ENCODE measurements at places on chromosomes 3 and 15.

DNA sequence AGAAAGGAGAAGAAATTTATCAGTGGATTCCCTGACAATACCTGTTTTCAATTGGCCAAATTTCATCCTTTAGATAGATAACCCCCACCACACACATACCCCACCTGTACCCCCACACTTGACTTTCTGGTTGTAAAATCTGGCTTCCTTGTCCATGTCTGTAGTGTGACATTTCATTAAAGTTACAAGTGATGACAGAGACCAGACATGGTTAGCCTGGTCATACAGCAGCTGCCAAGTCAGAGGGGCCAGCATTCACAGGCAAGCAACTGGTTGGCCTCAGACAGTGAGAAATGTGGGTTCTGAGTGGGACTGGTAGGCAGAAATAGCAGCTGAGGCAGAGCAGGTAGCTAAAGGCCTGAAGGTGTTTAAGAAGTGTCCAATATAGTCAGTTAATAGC is 238.6 kb upstream of the SOX14 start:
- no peak for DNase-seq

DNA sequence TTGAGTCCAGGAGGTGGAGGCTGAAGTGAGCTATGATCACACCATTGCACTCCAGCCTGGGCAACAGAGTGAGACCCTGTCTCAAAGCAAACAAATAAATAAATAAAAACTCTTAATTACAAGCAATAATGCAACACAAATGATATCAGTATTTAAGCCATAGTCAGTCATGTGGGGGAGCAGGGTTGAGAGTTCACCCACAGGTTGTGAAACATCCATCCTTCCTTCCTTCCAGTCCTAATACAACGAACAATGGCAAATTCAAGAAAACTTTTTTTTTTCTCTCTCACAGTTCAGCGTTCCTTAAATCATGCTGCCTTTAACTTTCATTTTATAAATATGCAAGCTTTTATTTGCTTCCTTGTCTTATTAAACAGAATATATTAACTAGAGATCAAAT is 24.1 kb downstream of the ZNF592 start:
- DNase-seq, result no peak

- DNase-seq, result no peak
Observed at GRCh38 chr3:151923901-151924300, 50.5 kb downstream of the SUCNR1 start.

DNA sequence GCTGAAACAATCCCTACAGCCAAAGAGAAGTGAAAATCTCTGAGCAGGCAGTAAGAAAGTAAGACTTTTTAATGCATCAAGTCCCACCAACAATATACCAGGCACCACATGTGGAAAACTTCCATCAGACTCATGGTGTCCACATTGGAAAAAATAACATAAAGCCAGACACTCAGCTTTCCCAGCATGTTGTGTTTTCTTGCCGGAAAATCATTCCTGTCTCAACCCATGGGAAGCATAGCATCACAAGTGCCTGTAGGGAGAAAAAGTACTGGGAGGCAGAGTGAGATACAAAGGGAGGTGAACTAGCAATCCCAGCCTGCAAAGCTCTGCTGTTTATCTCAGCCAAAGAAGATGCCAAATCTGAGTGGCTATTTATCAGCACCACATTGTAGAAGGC is 868.9 kb downstream of the SI start:
- no peak for DNase-seq

- peak; percentile 48 for DNase-seq
Observed at GRCh38 chr3:183534249-183534648, 21.3 kb downstream of the KLHL6 start.

- DNase-seq, result peak; percentile 78
Observed at GRCh38 chr15:89740137-89740536, 10.9 kb downstream of the MESP1 start.

DNA sequence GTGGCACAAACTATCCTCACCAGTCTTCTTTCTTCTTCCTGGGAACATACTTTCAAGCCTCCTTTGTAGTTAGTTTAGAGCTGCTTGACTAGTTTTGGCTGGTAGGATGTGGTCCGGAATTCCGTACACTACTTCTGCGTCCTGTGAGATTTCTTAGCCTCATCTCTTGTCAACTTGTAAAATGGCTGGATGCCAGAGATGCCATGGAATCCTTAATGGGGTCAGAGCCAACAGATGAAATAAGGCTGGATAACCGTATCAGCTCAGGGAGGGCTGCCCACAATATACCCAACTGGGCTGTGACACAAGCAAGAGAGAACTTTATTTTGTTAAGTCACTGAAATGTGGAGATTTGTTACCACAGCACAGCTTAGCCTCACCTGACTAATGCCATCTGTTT is 466.9 kb upstream of the MDFIC2 start:
- DNase-seq, result no peak

GRCh38 chr15:57541271-57541670 is 50.4 kb upstream of the MYZAP start:
- DNase-seq, result no peak

DNA sequence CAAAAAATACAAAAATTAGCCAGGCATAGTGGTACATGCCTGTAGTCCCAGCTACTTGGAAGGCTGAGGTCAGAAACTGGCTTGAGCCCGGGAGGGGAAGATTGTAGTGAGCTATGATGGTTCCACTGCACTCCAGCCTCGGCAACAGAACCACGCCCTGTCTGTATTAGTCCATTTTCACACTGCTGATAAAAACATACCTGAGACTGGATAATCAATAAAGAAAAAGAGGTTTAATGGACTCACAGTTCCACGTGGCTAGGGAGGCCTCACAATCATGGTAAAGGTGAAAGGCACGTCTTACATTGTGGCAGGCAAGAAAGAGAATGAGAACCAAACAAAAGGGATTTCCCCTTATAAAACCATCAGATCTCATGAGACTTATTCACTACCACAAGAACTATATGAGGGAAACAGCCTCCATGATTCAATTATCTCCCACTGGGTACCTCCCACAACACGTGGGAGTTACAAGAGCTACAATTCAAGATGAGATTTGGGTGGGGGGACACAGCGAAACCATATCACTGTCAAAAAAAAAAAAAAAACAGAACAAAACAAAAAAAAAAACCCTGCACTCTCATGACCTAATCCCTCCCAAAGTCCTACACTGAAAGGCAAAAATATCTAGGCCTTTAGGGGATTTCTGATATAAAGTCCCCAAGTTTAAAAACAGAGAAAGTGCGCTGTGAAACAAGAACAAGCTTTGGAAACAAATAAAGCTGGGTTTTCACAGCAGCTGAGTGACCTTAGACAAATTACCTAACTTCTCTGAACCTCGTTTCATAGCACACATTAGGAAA is 224.7 kb downstream of the IGSF11 start:
- no peak for DNase-seq

- DNase-seq, result no peak
Observed at GRCh38 chr3:197380786-197381185, 82.4 kb upstream of the DLG1 start.

GRCh38 chr15:88375234-88375927 is 91.8 kb downstream of the MRPL46 start:
- peak; percentile 81 for DNase-seq

- DNase-seq, result no peak
Observed at GRCh38 chr3:140284372-140284771, 349.4 kb downstream of the CLSTN2 start.

- no peak for DNase-seq
Observed at GRCh38 chr3:186380622-186381380, 18.8 kb upstream of the DGKG start.

- no peak for DNase-seq
Observed at GRCh38 chr3:14764331-14765059, 54.3 kb upstream of the FGD5 start.

- DNase-seq, result no peak
Observed at GRCh38 chr3:58074997-58075396, 66.8 kb downstream of the FLNB start.

DNA sequence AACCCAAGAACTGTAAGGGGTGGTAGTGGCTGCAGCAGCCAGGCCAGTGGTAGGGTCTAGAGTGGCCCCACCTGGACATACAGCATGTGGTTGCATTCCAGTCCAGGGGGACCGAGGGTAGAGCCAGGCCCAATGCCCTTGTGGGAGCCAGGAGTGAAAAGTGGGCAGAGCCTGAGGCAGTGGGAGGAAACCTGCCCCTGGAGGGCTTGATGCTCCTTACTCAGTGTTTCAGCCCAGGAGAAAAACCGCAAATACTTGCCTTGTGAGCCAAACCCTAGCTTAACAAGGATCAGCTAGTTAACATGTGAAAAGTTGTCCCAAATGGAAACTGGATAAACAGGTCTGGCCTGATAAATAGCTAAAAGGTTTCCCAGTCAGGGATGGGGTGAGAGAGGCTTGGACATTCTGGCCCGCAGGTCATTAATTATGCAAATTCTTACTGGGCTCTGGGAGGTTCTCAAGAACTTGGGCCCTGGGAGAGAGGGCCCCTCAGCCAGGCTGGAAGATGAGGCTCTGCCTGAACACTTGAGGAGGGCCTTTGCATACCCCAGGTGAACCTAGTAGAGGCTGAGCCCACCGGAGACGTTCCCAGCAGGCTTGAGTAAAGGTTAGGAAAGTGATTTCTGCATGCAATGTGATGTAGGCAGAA is 222.1 kb downstream of the THSD4 start:
- no peak for DNase-seq

DNA sequence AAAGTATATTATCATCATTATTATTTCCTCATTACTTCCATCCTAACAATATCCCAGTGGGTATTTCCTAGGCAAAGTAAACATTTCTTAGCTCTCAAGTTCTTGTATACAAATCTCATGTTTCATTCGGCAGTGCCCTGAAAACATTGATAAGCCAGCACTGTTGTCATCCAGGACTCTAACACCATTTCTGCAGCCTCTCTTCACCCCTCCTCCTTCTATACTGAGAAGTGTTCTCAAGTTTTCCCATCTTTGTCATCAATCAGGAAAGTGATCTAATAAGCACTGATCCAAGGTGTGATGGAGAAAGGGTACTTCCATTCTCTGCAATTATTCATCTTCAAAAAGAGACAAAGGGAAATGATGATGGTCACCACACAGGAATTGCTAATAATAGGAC is 168.4 kb upstream of the CCDC54 start:
- DNase-seq, result no peak

DNA sequence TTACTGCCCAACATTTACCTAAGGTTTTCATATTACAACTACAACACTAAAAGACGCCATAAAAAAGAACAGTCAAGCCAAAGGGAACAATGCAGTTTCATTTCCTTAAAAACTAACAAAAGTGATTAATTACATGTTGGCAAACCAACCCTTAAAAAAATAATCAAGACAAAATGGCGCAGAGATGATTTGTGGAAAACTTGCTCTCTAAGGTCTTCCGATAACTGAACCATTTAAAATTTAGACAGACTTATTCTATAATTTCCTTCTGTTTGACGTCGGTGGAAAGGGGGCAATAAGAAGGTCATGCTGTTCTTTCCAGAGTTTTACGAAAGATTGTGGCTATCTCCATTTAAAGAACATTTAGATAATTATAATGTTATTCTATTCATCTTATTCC is 87.6 kb downstream of the RYK start:
- DNase-seq, result no peak

- peak; percentile 84 for DNase-seq
Observed at GRCh38 chr15:48925714-48926223, 38.0 kb downstream of the SHC4 start.

- DNase-seq, result no peak
Observed at GRCh38 chr3:112074006-112074405, 12.2 kb upstream of the C3orf52 start.

Data from kidney glomerular epithelial cell (primary cell).